ENCODE measurements at places on chromosomes 16 and 17.

DNA sequence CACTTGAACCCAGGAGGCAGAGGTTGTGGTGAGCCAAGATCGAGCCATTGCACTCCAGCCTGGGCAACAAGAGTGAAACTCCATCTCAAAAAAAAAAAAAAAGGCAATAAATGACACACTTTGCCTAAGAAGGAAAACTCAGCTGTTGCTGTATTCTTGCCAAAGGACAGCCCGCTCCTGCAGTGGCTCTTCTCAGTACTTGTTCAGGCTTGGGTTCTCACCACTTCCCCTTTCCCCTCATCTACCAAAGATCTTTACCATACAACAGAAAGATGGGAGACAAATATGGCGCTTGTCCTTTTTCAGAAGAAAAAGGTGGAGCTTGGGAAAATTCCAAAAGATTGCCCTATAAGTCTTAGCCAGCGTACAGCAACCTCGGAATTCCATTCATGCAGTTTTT, 58.5 kb downstream of the MYH13 start:
- DNase-seq, result no peak

DNA sequence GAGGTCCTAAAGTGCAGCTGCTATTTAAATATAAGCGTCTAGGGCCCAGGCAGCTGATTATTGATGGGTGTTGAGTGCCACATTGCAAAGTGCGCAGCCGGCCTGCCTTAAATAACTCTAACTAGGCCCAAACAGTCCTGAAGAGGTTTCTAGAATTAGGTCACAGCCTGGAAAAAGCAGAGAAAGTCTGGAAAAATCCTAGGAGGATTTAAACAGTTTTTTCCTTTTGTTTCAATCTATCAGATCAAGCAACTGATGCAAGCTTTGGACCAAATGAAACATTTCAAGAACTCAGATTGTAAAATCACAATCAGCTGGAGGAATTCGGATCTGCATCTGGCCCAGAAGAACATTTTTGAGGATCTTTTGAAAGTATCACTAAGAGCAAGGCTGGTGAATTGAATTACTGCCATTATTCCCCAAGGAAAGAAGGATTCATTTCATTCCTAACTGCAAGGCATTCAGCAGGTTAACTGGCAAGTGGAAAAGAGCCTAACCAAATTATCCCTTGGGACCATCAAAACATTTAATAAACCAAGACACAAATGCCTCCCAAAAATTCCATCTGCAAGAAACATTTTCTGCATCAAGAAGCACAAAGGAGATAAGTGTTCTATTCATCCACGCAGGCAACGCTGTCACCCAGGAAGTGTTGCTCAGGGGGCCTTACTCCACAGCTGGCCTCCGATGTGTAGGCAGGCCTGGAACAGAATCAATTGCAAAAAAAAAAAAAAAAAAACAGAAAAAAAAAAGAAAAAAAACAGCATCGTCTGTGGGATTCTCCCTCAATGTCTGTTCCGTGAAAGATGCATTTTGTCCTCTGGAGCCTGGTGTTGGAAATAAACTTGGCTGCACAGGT, 46.1 kb downstream of the IRX3 start:
- DNase-seq, result no peak

DNA sequence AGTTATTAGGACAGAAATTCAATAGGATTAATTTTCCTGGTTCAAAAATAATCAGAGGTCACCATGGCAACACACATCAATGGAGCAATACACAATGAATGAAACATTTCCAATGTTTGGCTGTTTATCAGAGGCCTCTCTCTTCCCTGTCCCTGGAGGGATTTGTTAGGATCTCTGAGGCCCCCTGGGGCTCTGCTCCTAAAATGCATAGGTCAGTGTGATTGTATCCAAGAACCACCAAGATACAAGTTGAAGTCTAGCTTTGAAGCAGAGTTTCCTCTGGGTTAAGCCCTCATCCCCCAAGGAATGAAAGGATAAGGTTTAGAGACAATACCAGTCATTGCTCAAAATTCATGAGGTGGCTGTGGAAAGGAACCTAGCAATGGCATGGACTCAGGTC, 561.2 kb upstream of the C16orf82 start:
- no peak for DNase-seq

- peak; percentile 68 for DNase-seq
Observed at GRCh38 chr16:77273-77806, 685 bp upstream of the MPG start.

- peak; percentile 77 for DNase-seq
Observed at GRCh38 chr16:31107465-31107867, 720 bp upstream of the BCKDK start.

- DNase-seq, result no peak
Observed at GRCh38 chr16:87878704-87879103, 9.4 kb upstream of the SLC7A5 start.

DNA sequence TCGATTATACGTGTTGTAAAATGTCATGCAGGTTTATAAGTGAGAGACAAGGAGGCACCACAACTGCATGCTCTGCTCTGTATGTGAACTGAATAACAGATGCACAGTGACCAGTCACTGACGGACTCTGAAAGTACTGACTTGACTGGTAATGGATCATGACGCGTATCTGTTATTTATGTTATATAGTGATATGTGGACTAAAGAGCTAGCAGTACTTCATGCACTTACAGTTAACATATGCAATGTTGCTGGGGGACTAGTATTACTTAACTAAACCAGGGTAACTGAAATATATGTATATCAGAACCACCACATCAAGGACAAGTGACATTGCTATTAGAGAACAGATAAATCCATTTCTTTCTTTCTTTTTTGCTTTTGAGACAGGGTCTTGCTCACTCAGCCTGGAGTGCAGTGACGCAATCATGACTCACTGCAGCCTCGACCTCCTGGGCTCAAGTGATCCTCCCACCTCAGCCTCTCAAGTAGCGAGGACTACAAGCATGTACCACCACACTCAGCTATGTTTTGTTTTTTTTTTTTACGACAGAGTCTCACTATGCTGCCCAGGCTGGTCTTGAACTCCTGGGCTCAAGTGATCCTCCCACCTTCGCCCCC, 17.2 kb downstream of the COIL start:
- DNase-seq, result no peak

GRCh38 chr16:89026121-89026612, 49.2 kb upstream of the CBFA2T3 start:
- no peak for DNase-seq

- DNase-seq, result no peak
Observed at GRCh38 chr16:20391045-20391444, 13.5 kb downstream of the PDILT start.

DNA sequence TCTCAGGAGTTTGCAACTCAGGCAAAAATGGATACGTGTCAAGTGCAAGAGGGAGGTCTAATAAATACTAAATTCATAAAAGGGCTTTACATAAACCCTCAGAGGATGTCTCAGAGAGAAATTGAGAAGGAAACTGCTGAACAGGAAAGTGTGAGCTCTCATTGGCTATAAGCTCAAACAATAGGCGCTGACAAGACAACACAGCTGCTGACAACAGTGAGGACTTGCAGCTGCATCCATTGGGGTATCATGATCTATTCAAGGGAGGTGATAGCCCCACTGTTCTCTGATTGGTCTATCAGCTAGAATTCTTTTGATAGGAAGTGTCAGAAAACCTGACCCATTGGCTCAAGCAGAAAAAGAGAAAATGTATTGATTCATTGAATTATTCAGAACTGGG, 187.2 kb downstream of the CBLN1 start:
- DNase-seq, result no peak

GRCh38 chr17:50462446-50462845, 6.2 kb downstream of the CHAD start:
- DNase-seq, result no peak

- DNase-seq, result no peak
Observed at GRCh38 chr16:116015-116414, 22.5 kb downstream of the NPRL3 start.

DNA sequence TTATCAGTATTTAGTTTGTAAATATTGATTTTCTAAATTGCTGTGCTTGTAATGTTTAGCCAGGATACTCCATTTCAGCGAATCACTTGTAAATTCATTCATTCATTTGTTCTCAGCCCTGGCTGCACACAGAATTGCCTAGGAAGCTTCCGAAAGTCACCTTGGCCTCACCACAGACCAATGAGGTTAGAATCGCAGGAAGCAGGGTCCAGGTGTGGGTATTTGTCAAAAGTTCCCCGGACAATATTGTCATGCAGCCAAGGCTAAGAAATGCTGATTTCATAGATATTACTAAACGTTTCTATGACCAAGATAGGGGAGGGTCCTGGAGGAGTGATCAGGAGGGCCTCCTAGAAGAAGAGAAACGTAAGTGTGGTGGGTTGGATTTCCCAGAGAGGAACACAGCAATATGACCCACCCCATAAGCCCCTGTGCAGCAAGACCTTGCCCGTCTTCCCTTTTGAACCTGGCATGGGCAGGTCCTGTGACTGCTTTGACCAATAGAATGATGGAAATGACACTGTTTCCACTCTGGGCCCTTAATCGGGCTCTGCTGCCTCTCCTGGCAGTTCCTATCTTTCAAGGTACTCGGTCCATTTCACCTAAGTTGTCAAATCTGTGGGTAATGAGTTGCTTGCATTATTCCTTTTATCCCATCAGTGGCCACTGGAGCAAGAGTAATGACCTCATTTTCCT, 238.7 kb downstream of the FOXL1 start:
- no peak for DNase-seq

DNA sequence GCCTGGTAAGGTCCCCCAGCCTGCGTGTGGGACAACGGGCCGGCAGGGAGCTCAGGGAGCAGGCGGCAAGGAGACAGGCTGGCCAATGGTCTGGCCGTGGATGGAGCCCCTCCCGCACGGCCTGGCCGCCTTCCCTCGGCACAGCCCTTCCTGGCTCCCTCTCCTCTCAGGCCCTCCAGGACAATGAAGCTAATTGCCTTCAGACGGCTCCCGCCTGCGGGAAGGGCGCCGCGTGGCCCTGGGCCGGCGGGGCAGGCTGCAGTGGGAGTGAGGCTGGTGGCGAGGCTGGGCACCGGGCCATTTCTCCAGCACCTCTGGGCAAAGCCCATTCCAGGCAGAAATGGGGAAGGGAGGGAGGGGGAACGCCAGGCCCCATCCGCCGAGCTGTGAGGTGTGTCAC, 50.9 kb downstream of the ENGASE start:
- no peak for DNase-seq

DNA sequence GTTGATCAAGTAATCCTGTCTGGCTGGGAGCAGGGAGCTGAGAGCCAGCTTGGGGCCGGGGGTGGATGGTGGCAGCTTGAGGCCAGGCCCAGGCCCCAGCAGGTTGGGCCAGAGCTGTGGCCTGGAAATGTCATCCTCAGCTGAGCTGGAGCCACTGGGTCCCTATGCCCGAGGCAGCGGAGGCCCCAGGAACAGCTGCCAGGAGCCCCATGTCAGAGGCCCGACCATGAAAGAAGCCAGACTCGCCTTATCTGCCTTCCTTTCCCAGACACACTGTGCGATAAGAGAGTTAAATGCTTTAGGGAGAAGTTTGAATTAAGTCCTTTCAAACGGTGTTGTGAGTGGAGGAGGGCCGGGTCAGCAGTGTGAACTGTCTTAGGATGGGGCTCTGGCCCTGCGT, 3.5 kb downstream of the SMTNL2 start:
- no peak for DNase-seq

DNA sequence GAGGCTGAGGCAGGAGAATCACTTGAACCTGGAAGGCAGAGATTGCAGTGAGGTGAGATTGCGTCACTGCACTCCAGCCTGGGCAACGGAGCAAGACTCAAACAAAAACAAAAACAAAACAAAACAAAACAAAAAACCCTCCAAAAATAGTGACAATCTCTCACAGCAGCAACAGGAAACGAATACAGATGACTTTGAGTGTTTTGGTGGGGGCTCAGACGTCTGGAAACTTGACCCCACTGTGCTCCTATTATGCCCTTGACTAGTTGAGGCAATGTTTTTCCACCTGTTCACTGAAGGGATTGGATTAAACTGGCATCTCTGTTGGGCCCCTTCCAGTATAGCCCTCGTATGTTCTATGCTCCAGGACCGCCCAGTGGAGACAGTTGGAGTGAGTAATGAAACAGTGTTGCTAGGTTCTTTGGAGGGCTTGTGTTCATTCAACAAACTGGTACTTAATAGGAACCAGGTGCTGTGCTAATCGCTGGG, 167.0 kb downstream of the UTP18 start:
- DNase-seq, result no peak

GRCh38 chr17:69716556-69716955, 302.1 kb downstream of the MAP2K6 start:
- DNase-seq, result no peak

DNA sequence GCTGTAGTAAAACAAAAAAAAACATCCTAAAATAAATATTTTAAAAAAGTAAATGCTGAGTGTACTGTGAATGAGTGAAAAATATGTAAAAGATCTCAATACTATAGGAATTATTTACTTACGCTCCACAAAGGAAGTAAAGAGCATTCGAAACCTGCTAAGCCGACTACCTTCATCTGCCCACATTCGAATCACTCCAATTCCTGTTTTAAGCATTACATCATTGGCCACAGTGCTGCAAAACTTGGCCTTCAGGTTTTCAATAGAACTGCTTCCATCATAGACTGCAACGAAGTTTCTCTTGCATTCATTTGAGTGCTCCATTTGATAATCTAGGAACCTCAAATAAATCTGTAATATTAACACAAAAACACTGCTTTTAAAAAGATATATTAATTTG, 34.4 kb downstream of the NETO2 start:
- DNase-seq, result no peak

GRCh38 chr16:57271867-57272495, 12.5 kb downstream of the PLLP start:
- DNase-seq, result no peak

GRCh38 chr17:50638966-50639713, 4.5 kb downstream of the ABCC3 start:
- no peak for DNase-seq

- no peak for DNase-seq
Observed at GRCh38 chr17:60390925-60391470, 935 bp downstream of the USP32 start.

GRCh38 chr16:57609541-57610401, 18.7 kb upstream of the ADGRG1 start:
- DNase-seq, result peak; percentile 85
